ENCODE measurements at places on chromosomes 5 and 9.

GRCh38 chr9:99896119-99896518 is 10.3 kb upstream of the STX17 start:
- H3K27me3 ChIP-seq = peaks cover 33% of the 10 kb centered on the region
- H3K27ac ChIP-seq = no peak overlapping the region
- H3K36me3 ChIP-seq = no peaks in the 10 kb centered on the region
- H3K4me1 ChIP-seq = no peaks in the 10 kb centered on the region
- no peak for DNase-seq

GRCh38 chr5:16283791-16284190 is 104.2 kb upstream of the MARCHF11 start:
- no peak for DNase-seq
- H3K4me3 ChIP-seq = no peak overlapping the region
- H3K4me1 ChIP-seq = no peaks in the 10 kb centered on the region
- H3K36me3 ChIP-seq = no peaks in the 10 kb centered on the region

DNA sequence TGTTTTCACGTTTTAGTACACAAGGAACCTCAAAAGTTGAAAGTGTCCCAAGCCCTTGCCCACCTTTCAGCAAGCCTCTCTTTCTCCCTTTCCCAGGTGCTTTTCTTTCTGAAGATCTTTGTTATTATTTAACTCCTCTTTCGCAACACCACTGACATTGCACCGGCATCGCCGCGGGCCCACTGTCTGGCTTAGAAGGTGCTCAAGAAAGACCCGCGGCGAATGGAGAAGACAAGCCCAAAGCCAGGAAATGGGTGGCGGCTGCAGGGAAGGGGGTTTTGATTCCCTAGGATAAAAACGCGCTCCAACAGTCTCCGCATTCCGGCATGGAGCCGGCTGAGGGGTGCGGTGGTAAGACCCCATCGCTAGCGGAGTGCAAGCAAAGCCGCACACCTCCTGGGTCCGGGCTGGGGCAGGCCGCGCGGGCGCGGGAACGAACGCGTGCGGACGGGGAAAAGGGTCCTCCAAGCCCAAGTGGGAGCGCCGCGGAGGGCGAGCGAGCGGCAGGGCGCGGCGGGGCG is 404 bp upstream of the AFAP1L1 start:
- no peaks in the 10 kb centered on the region for H3K36me3 ChIP-seq
- peaks cover 6% of the 10 kb centered on the region for H3K4me1 ChIP-seq
- H3K27me3 ChIP-seq = peaks cover 58% of the 10 kb centered on the region
- no peak overlapping the region for H3K27ac ChIP-seq
- DNase-seq = peak; percentile 40

DNA sequence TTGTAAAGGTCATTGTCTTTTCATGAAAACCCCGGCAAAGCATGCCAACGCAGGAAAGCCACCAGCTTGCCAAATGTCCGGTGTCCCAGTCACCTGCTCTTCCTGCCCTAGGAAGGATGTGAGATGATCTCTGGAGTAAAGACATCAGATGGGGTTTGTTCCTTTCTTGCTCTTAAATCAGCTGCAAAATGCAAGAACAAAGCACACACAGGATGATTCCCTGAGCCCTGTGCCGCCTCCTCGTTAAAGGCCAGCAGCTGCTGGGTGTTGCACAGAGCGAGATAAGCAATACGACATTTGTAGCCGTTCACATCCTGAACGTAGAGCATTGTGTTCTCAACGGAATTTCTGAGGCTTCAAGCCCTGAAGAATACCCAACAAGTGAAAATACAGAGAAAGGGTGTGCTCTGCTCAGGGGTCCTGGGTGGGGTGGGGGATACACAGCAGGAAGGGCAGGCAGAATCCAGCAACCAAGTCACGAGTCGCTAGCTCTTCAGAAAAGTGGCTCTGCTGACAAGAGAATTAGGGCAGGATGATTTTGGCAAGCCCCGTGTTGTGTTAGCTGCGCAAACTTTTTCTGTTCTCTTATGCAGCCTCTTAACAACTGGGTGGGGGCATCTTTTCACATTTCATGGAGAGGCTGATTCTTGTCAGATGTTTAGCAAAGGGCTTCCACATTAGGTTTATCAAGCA is 229.2 kb upstream of the MAP3K1 start:
- no peak overlapping the region for H3K27ac ChIP-seq
- no peaks in the 10 kb centered on the region for H3K27me3 ChIP-seq
- peaks cover 21% of the 10 kb centered on the region for H3K4me1 ChIP-seq
- no peak for DNase-seq
- H3K36me3 ChIP-seq = peaks cover 1% of the 10 kb centered on the region
- H3K4me3 ChIP-seq = no peak overlapping the region

DNA sequence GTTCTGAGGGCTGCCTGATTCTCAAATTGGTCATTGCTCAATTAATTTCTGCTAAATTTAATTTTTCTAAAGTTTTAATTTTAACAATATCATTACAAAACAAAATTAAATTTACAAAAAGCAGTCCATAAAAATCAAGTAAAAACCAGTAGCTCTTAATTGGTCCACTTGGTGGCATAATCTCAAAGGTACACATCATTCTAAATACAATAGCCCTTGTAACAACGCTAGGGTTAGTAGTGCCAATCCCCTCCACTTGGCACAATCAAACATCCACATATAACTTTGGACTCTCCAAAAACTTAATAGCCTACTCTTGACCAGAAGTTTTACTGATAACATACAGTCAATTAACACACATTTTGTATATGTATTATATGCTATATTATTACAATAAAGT is 1.9 kb upstream of the NDUFB6 start:
- peaks cover 12% of the 10 kb centered on the region for H3K27me3 ChIP-seq
- H3K4me3 ChIP-seq = no peak overlapping the region
- peaks cover 6% of the 10 kb centered on the region for H3K36me3 ChIP-seq
- H3K4me1 ChIP-seq = peaks cover 20% of the 10 kb centered on the region
- no peak for DNase-seq

GRCh38 chr9:35835216-35835632 is 6.2 kb downstream of the TMEM8B start:
- H3K36me3 ChIP-seq = no peaks in the 10 kb centered on the region
- H3K27me3 ChIP-seq = peaks cover 2% of the 10 kb centered on the region
- H3K4me1 ChIP-seq = peaks cover 8% of the 10 kb centered on the region
- no peak overlapping the region for H3K4me3 ChIP-seq
- DNase-seq = no peak

DNA sequence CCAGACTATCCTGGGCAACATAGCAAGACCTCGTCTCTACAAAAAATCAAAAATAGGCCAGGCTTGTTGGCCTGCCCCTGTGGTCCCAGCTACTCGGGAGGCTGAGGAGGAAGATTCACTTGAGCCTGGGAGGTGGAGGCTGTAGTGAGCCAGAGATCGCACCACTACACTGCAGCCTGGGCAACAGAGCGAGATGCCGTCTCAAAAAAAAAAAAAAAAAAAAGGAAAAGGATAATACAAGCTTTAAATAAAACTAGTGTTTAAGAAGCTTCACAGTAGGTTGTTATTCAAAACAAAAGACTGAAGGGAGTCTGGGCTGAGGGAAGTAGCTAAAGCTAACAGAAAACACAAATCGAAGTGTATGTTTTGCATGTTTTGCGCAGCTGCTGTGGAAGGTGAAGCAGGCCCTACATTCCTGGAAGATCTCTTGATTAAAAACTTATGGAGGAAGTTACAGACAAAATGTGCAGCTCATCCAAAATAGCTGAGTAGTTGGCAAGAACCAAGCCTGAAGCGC is 581 bp upstream of the C9orf40 start:
- H3K4me1 ChIP-seq = peaks cover 20% of the 10 kb centered on the region
- H3K27ac ChIP-seq = peak overlapping the region; percentile 90
- no peaks in the 10 kb centered on the region for H3K27me3 ChIP-seq
- peak overlapping the region; percentile 88 for H3K4me3 ChIP-seq

DNA sequence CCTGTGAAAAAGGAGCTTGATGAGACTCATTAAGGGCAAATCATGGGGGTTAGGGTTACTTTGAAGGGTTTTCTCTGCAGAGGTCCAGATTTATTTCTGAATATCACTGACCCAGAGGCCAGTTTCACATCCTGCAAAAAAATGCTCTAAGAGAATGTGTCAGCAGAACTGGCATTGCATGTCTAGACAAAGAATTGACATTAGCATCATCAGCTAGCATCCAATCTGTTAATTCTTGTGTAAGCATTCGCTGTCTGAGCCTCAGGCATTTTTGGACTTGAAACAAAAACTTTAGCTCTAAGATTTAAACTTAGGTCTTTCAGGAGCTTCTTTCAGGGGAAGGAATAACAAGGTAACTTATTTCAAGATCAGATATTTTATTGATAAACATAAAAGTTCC is 187.9 kb upstream of the ELL2 start:
- peaks cover 7% of the 10 kb centered on the region for H3K27me3 ChIP-seq
- no peak overlapping the region for H3K4me3 ChIP-seq
- no peaks in the 10 kb centered on the region for H3K36me3 ChIP-seq
- DNase-seq = no peak
- H3K27ac ChIP-seq = no peak overlapping the region

DNA sequence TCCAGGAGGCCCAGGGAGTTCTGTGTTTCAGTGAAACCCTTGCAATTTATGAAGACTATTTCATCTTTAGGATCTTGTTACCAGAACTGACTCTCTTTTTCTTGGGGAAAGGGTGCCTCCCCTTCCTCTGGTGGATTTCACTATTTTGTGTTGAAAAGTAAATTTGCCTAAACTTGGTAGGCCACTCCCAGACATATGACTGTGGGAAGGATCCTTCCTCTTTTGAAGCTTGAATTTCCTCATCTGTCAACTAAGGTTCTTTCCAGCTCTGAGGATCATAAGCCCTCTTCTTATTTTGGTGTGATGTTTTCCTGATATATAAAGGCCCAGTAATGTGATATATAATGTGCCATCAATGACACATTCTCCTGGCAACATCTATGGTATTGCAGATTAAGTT is 59.1 kb upstream of the ZFAND5 start:
- H3K36me3 ChIP-seq = no peaks in the 10 kb centered on the region
- H3K4me3 ChIP-seq = no peak overlapping the region
- H3K27ac ChIP-seq = no peak overlapping the region
- H3K4me1 ChIP-seq = no peaks in the 10 kb centered on the region
- no peak for DNase-seq

- H3K27me3 ChIP-seq = peaks cover 4% of the 10 kb centered on the region
- no peaks in the 10 kb centered on the region for H3K4me1 ChIP-seq
- H3K36me3 ChIP-seq = no peaks in the 10 kb centered on the region
- no peak overlapping the region for H3K4me3 ChIP-seq
- no peak for DNase-seq
- H3K27ac ChIP-seq = no peak overlapping the region
Measured at GRCh38 chr9:72384710-72385485, 19.9 kb upstream of the ZFAND5 start.

- H3K36me3 ChIP-seq = no peaks in the 10 kb centered on the region
- no peaks in the 10 kb centered on the region for H3K27me3 ChIP-seq
- DNase-seq = no peak
- no peak overlapping the region for H3K4me3 ChIP-seq
- H3K4me1 ChIP-seq = no peaks in the 10 kb centered on the region
- no peak overlapping the region for H3K27ac ChIP-seq
Measured at GRCh38 chr5:123701511-123702200, 189.7 kb downstream of the CSNK1G3 start.

- no peaks in the 10 kb centered on the region for H3K4me1 ChIP-seq
- H3K27ac ChIP-seq = no peak overlapping the region
- no peaks in the 10 kb centered on the region for H3K36me3 ChIP-seq
- DNase-seq = no peak
Measured at GRCh38 chr5:172841-173251, 18.4 kb upstream of the LRRC14B start.

- no peaks in the 10 kb centered on the region for H3K27me3 ChIP-seq
- DNase-seq = no peak
- no peaks in the 10 kb centered on the region for H3K4me1 ChIP-seq
- H3K36me3 ChIP-seq = no peaks in the 10 kb centered on the region
- no peak overlapping the region for H3K4me3 ChIP-seq
Measured at GRCh38 chr5:19125956-19126713, 861.9 kb downstream of the CDH18 start.

- H3K4me1 ChIP-seq = no peaks in the 10 kb centered on the region
- no peaks in the 10 kb centered on the region for H3K27me3 ChIP-seq
- no peak overlapping the region for H3K27ac ChIP-seq
- no peak for DNase-seq
- no peaks in the 10 kb centered on the region for H3K36me3 ChIP-seq
Measured at GRCh38 chr9:80440724-80441123, 869.0 kb downstream of the TLE4 start.

- no peaks in the 10 kb centered on the region for H3K36me3 ChIP-seq
- H3K27me3 ChIP-seq = peaks cover 13% of the 10 kb centered on the region
- DNase-seq = no peak
- H3K4me1 ChIP-seq = no peaks in the 10 kb centered on the region
- H3K4me3 ChIP-seq = no peak overlapping the region
- H3K27ac ChIP-seq = no peak overlapping the region
Measured at GRCh38 chr5:38197118-38197517, 61.2 kb upstream of the EGFLAM start.

DNA sequence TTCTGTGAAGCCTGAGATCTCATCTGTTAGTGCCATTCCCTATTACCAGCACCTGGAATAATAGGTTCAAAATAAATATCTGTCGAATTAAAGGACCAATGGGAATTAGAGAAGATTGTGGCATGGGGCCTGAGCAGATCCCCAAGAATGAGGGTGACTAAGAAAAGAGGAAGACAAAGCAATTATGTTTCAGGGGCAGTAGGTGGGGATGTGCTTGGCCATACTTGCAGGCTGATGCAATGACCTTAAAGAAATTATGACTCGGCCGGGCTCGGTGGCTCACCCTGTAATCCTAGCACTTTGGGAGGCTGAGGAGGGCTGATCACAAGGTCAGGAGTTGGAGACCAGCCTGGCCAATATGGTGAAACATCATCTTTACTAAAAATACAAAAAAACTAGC is 562.8 kb downstream of the PTPRD start:
- H3K27me3 ChIP-seq = no peaks in the 10 kb centered on the region
- H3K4me1 ChIP-seq = no peaks in the 10 kb centered on the region
- H3K27ac ChIP-seq = no peak overlapping the region
- DNase-seq = no peak

DNA sequence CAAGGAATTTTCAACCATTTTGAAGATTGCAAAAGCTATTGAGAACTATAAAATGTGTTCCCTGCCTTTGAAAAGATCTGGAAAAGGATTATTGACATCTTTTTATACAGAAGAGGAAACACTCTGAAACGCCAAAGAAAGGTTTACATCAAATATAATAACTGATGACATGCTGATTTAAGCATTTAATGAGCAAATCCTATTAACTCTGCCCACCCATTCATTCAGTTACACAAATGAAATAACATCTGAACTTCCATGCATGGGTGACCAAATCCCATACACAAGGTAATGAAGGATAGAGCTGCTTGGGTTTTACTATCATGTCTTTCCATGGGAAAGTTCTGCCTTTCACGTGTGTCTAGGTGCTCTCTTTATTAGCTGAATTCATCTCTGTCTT is 589.4 kb upstream of the WWC1 start:
- H3K27ac ChIP-seq = no peak overlapping the region
- H3K27me3 ChIP-seq = no peaks in the 10 kb centered on the region
- DNase-seq = no peak
- H3K4me3 ChIP-seq = no peak overlapping the region

DNA sequence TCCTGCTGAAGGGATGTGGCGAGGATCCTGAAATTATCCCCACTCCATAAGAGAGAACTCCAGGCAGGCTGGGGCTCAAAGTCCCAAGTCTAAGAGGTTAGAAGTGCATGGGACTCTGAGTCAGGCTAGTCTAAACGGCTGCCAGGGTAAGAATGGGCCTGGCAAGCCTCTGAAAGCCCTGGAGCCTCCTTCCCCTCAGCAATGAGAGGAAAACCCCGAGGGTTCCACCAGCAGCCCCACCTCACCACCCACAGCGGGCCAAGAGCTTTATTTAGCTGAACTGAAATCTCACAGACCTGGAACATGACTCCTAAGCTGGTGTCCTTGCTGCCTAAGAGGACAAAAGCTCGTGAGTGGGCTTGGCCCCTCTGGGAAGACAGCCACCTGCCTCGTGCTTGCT is 135.5 kb downstream of the SEC61B start:
- H3K4me3 ChIP-seq = no peak overlapping the region
- peaks cover 2% of the 10 kb centered on the region for H3K4me1 ChIP-seq
- H3K36me3 ChIP-seq = no peaks in the 10 kb centered on the region
- no peak for DNase-seq
- peaks cover 42% of the 10 kb centered on the region for H3K27me3 ChIP-seq

All from activated naive CD8-positive, alpha-beta T cell treated with anti-CD3 and anti-CD28 coated beads, Interleukin-2, amount 10 ng/mL, durations not matched to agents 7 days and 5 days (primary cell).